ENCODE measurements at places on chromosomes 3 and 15.

GRCh38 chr3:5366746-5367145, 179.2 kb downstream of the EDEM1 start:
- no peak for DNase-seq

GRCh38 chr15:100018191-100018590, 285.0 kb upstream of the LYSMD4 start:
- DNase-seq, result no peak

DNA sequence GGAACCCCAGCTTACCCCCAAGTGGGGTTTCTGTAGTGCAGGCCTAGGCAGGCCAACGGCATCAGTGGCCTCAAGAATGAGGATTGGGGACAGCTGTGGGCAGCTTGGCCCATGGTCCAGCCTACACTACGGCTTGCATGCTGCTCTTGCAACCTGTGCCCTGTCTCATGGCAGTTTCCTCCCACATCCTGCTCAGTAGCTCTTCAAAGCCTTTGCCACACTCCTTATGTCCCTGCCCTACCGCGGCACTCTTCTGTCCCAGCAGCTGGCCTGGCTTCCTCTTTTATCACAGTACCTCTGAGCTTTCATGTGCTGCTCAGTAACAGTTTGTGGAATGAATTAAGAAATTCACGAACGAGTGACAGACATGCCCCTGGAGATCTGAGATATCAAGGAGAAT, 431.0 kb downstream of the EPHB1 start:
- DNase-seq, result no peak

- no peak for DNase-seq
Observed at GRCh38 chr3:134790065-134790464, 5.0 kb upstream of the EPHB1 start.

DNA sequence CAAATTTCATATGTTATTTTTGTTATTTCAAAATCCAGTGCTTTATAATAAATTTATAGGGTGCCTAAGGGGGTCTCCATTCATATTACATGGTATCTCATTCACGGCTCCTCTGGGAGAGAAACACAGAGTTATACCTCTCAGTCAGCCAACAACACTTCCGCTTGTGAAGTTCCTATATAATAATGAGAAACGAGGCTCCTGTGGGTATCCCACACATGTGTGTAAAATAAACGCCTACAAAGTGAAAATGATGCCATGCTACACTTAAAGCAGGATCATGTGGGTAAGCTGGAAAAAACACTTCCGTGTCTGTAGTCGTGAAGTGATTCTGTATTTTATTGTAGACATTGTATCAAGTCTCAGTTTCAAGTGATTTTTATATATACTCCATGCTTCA, 218.8 kb upstream of the ICE2 start:
- DNase-seq, result no peak

- DNase-seq, result no peak
Observed at GRCh38 chr15:43889042-43889441, 62.2 kb downstream of the WDR76 start.

DNA sequence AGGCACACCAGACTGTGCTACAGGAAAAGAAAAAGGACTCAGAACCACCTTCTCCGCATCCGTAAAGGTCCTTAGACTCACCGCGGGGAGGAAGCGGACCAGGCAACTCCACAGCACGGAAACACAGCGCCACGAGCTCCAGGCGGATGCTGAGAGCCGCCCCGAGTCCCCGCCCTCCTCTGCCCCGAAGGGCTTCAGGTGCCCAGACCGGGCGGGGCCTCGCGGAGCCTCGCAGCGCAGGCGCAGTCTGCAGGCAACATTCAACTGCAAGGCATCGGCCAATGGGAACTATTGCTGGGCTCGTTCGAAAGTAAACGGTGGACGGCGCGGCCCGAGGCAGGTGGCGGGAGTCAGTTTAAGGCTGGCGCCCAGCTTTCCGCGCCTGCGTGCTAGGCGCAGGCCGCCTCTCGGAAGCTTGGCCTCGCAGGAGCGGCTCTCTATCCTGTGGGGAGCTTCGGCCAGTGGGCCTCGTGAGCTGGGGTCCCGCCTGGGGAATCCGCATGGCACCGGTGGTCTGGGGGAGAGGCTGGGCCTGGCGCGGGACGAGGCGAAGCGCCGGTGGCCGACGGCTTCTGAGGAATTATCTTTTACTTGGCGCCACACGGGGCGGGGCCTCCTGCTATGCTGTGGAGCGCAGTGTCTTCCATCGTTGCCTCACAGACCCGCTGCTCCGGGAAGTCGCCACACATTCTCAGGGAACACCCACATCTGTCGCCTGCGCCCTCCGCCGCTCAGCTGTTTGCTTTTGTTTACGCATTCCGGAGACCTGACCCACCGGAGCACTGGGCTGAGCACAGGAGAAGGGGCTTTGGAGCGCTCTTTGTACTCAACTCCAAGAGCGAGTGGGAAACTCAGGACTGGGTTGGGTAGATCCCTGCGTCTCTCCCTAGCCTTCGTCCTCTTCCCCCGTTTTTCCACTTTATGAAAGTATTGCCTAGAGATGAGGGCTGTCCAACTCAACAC, at the start of gene TRIM59:
Gene TRIM59, minus strand, starts transcription at position 151 of the 963 bp plus-strand sequence. CDS start 10,603 bp downstream, outside the sequence.
- peak; percentile 97 for DNase-seq

DNA sequence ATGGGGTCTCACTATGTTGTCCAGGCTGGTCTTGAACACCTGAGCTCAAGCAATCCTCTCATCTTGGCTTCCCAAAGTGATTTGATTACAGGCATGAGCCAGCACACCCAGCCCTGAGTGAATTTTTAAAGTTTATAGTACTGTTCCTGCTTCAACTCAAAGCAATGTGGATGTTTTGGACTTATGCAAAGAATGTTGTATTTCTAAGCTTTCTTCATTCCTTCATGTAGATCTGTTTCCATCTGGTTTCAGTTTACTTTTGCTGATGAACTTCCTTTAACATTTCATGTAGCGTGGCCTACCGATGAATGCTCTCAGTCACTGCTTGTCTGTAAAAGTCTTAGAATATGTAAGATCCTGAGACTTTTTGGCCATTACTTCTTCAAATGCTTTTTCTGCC, 23.2 kb downstream of the NRG4 start:
- no peak for DNase-seq

GRCh38 chr3:64992530-64993285, 304.9 kb upstream of the ADAMTS9 start:
- no peak for DNase-seq

- peak; percentile 4 for DNase-seq
Observed at GRCh38 chr3:149657926-149658743, at the start of gene WWTR1. Gene WWTR1, minus strand, starts transcription at chr3:149658025. Its CDS starts 719 bp downstream, at chr3:149657306.

DNA sequence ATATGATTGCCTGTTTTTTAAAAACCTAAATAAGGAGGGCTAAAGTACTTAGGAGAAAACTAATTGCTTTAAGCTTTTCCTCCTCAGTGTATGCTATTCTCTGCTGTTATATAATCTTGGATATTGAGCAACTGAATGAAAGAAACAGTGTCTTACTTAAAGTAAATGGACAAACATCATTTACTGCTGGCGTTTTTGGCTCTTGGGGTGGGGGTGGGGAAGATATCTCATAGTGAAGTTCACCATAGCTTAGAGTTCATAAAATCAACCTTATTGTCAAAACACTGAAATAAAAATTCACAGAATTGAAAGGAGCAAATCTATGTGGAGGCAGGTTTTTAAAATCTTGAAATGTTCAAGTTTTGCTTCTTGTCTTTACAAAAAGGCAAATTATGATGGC, 256.4 kb upstream of the SOX2 start:
- no peak for DNase-seq

GRCh38 chr15:87267798-87268197, 988.7 kb downstream of the NTRK3 start:
- no peak for DNase-seq

DNA sequence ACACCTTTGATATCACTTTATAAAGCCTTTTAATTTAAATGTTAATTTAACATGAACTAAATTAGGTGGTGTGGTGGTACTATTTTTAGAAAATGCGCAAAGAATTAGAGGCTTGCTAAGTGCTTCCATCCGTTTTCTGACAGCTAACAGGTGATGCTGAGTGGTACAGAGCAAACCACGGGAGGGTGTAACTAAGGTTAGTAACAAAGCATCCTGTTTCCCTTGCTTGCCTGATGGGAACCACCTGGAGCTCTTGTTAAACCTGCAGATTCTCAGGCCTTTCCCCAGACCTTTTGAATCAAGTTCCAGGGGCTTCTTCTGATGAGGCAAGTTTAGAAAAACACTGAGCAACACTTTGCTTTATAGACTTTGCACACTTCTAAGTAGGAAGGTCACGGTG, 101.0 kb downstream of the ATG7 start:
- no peak for DNase-seq

DNA sequence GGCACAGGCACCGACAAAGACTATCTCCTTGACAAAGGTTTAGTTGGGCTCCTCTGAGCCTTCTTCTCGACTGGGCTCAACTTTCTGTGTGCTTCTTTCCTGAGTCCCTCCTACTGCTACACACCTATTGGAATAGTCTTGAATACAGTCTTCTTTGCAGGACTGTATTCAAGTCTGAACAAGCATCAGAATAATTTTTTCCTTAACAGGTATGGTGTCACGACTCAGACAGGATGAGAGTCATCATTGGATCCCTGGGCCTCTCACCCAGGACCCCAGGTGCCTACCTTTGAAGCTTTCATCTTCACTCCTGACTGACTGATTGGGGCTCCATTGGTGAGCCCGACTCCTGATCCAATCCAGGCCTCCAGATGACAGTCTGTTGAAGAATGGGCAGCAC, 66.3 kb downstream of the CRYGS start:
- DNase-seq, result no peak

DNA sequence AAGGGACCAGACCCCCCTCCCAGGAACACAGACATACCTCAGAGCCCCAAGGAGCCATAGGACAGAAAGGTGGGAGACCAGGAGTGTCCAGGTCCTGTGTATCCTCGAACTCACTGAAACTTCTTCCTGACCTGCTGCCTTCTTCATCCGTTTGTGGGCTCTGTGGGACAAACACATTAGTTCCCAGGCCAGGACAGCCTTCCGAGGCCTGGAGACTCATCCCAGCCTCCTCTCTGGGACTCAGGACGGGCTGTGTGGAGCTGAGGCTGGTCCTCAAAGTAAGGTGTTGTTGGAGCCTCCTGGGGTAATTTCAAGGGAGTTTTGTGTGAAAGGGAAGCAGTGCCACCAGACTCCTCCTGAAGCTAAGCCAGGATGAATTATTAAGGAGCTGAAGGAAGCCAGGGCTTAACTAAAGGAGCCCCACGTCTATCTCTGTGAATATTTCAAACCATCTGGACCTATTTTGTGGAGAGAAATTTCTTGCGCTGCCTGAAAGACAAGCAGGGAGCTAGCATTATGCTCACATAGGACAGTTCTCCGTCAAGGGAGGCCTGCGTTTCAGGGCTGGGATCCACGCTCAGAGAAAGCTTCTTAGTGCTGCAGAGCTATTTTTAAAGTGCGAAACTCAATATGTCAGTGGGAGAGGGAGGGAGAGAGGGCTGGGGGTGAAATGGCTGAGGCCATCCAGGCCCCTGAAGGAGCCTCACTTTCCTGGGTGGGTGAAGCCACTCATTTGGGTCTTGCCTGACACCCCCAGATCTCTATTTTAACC, 29.8 kb upstream of the PLA2G4E start:
- DNase-seq, result no peak

DNA sequence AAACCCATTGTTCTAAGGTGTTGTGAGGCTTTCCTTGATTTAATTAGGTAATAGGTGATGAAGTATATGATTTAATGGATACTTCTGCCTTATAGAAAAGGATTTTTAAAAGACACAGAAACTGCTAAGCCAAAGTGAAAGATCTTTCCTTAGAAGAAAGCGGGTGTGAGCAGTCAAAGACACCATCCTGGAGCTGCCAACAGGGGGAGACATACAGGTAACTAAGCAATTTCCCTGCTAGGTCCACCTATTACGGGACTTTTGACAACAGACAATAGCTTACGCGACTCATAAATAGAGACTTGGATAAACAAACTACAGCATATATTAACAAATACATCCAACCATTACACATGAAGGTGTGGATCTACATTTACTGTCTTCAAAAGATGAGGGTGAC, 669.5 kb downstream of the SQOR start:
- no peak for DNase-seq

GRCh38 chr3:123429362-123430125, 19.3 kb downstream of the ADCY5 start:
- DNase-seq, result no peak

DNA sequence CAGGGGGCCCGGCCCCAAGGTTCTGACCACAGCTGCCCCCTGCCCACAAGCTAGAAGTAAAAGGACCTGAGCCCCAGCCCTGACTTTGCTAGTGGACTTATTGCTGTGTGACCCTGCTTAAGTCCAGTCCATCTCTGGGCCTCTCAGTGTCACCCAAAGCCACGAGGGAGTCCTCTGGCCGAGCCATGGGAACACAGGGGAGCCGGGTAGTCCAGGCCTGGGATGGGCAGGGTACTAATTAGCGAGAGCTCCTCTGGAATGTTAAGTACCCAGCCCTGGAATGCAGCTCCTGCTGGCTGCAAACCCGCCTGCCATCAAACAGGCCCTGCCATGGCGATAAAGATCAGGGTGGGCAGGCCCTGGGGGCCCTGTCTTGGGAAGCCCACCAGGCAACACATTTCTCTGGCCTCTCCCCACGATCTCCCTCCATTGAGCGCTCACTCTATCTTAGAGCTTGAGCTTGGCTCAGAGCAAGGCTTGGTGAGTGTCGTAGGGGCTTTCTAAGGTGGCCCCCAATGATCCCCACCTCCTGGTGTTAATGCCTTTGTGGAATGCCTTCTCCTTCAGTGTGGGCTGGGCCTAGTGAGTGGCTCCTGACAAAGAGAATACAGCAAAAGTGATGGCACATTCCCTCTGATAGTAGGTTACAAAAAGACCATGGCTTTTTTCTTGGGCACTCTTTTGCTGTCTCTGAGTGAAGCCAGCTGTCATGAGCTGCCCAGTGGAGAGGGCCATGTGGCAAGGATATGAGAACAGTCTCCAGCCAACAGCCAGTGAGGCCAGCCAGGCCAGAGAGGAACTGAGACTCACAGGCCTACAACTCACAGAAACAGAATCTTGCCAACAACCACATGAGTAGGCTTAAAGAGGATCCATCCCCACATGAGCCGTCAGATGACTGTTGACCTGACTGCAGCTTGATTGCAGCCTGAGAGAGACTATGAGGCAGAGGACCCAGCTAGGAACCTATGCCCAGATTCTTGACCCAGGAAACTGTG, 133.1 kb downstream of the SMAD6 start:
- no peak for DNase-seq

GRCh38 chr15:72379856-72380430, 4.1 kb upstream of the HEXA start:
- DNase-seq, result no peak

- DNase-seq, result no peak
Observed at GRCh38 chr3:177473903-177474302, 276.6 kb upstream of the TBL1XR1 start.

DNA sequence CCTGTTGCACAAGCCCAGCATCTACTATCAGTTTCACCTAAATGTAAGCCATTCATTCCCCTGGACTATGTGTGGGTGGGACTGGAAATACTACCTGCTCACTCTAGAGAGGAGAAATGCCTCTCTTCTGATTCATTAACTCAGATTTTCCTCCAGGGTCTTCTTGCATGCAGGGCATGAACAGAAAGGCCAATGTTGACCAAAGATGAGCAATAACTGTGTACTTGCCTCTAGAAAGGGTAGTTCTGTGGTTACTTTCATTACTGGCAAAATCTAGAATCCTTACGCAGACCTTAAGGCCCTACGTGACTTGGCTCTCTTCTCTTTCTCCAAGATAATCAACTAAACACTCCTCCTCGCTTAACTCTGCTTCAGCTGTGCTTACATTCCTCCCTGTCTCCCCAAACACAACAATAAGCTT, 81.4 kb upstream of the PSMD6 start:
- no peak for DNase-seq

GRCh38 chr3:71180524-71180923, 403.0 kb downstream of the FOXP1 start:
- DNase-seq, result no peak

GRCh38 chr3:49021213-49021812, 608 bp upstream of the NDUFAF3 start:
- peak; percentile 99 for DNase-seq
